ENCODE measurements at places on chromosomes 2 and 18.
A peak's percentile ranks its signal among the peaks of the same experiment; 100 is the strongest.

GRCh38 chr2:9110893-9111569 is 95.6 kb upstream of the ASAP2 start:
- no peak for DNase-seq

DNA sequence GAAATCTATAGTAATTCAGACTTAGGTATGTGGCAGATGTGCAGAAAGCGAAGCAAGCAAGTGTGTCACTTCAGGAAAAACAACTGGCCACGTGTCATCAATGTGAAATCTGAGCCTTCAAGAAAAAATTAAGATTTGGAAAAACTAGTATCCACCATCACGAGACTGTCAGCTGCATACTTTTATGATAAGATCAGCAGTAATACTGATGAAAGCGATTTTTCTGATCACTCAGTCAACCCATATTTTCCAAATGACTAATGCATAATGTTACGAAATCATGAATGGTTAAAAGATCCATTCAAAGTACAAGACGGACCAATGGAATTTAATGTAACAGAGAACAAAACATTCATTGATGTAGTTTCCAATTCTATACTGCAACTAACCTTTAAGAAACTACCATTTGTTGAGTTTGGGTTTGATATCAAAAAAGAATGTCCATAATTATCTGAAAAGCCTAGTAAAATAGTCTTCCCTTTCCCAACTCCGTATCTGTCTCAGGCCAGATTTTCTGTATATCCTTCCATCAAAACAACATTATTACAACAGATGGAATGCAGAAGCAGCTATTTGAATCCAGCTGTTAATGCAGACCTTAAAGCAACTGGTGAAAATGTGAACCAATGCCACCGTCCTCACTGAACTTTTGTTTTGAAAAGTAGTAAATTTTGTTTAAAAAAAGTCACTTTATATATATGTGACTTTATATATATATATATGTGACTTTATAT is 17.0 kb upstream of the BCL2 start:
- DNase-seq: no peak

DNA sequence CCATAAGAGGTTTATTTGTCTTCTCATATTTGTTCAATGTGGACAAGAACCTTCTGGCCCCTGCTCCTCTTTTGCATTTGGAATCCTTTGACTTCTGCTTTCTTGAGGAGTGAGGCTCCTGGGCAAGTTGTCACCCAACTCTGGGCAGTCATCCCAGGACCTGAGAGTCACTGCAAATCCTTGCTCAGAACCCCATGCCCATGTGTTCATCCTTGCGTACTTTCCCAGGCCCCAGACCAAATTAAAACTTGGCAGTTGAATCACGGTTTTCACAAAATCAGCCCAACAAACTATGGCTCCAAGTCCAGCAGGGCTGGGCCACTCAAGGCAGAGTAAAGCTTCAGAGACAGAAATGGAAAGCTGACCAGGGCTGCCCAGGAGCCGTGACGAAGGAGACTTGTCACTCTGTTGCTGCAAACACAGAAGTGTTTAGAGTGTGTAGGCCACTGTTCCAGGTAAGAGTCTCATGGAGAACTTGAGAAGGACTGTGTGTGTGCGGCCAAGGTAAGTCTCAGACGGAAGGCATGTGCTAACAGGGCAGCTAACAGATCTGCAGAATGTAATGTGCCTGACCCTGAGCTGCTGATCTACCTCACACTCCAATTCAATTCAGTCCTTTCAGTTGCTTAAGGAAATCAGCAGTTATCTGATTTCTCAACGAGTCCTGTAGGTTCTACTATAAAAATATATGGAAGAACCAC is 549.4 kb upstream of the HS6ST1 start:
- DNase-seq: no peak

- DNase-seq: no peak
Observed at GRCh38 chr2:151161821-151162551, 99.7 kb downstream of the RBM43 start.

- no peak for DNase-seq
Observed at GRCh38 chr2:199869227-199869541, 18.2 kb upstream of the FTCDNL1 start.

DNA sequence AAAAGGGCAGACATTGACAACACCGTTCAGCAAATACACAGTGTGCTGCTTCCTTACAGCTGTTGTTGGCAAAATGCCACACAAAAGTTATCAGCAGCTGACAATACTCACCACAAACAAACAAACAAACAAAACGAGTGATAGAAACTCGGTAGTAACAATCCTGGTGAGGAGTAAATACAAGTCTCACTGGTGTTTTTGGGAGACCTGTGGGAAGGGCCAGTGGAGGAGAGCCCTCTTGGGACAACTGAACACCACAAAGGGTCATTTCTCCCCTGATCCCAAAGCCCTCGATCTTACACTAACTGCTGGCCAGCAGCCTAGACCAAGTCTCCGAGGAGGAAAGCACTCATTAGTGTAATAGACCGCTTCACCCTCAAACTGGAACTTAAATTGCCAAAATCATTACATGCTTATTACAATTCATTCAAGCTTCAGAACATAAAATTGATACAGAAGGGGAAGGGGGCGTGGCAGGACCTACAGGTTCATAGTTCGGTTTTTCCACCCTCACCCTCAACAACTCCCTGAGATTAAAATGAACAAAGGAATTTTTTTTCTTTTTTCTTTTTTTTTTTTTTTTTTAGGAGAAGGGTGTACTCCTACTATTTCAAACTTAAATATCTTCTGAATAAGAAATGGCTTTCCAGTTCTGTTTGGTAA is 5.0 kb downstream of the AP1S3 start:
- DNase-seq: no peak

- DNase-seq: no peak
Observed at GRCh38 chr2:21821672-21822227, 698.0 kb downstream of the TDRD15 start.

DNA sequence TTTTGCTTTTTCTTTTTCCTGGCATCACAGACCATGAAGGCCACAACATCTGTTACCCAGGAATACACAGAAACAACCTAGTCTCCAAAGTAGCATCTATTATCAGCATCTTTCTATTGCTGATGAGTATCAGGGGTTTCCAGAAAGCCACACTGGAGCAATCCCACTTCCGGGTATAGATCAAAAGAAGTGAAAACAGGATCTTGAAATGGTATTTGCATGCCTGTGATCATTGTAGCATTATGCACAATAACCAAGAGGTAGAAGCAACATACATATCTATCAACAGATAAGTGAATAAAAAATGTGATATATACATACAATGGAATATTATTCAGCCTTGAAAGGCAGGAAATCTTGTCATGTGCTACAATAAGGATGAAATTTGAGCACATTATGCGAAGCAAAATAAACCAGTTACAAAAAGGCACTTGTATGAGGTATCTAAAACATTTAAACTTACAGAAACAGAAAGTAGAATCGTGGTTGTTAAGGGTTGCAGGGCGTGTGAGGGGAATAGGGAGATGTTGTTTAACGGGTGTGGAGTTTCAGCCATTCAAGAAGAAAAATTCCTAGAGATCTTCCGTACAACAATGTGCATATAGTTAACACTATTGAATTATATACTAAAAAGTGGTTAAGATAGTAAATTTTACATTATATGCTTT is 115.1 kb downstream of the KCNE4 start:
- DNase-seq: no peak

DNA sequence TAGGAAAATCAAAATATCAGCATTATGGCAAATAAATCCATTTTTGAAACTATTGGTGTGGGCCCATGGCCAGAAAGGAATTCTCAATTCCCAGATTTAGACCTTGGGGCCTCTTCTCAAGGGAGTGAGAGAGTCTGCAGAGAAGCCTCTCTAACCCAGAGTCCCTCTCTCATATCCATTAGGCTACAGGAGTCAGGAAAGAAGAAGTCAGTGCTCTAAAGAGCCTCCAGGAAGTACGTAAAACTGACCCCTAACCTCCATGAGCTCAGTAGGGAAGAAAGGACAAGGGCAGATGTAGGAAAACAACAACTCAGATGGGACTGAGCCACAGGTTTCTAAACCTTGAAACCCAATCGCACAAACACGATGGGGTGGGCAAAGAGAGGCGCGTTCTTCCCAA is 479.9 kb upstream of the TNP1 start:
- DNase-seq: no peak

GRCh38 chr2:181348107-181348837 is 108.9 kb upstream of the ITGA4 start:
- no peak for DNase-seq

GRCh38 chr18:69469444-69469919 is 68.8 kb downstream of the DOK6 start:
- peak; percentile 31 for DNase-seq

DNA sequence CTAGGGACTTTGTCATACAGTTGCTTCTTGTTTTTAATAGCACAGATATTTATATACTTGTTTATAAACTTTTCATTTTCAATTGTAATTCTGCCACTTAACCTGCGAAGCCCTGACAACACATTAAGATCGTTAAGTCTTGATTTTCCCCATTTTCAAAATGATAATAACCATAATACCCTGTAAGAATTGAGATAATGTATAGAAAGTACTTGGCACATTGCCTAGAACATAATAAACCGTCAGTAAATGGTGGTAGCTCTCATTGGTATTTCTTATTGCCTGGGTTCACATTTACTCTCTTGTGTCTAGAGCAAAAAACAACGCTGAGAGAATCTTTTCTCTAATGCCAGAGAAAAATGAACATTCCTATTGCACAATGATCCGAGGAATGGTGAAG is 18.6 kb downstream of the PTCD3 start:
- DNase-seq: no peak

- no peak for DNase-seq
Observed at GRCh38 chr2:64267699-64268098, 123.5 kb upstream of the PELI1 start.

GRCh38 chr2:46076251-46076650 is 221.0 kb upstream of the EPAS1 start:
- no peak for DNase-seq

DNA sequence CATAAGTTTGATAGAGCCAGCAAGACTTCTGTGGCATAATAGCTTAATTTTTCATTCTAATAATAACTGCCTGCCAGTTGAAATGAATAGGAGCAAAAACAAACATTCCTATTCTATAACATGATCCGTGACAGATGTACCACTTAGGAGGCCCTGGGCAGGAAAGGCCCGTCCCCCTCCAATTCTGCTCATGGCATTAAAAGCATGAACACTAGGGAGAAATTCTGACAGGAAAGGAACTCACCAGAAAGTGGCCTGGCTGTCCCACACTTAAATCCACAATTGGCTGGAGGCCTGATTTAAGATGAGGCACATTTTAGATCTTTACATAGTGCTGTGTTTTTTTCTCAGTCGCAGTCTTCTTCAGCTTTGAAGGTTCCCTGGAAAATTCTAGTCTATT is 261.9 kb upstream of the ETAA1 start:
- no peak for DNase-seq

GRCh38 chr2:127052057-127052770 is 54.7 kb downstream of the BIN1 start:
- DNase-seq: no peak

- DNase-seq: no peak
Observed at GRCh38 chr2:150215041-150215440, 272.4 kb downstream of the RND3 start.

GRCh38 chr2:201378496-201379397 is 21.6 kb upstream of the FLACC1 start:
- DNase-seq: no peak
